ENCODE measurements at places on chromosomes 6 and 20.

DNA sequence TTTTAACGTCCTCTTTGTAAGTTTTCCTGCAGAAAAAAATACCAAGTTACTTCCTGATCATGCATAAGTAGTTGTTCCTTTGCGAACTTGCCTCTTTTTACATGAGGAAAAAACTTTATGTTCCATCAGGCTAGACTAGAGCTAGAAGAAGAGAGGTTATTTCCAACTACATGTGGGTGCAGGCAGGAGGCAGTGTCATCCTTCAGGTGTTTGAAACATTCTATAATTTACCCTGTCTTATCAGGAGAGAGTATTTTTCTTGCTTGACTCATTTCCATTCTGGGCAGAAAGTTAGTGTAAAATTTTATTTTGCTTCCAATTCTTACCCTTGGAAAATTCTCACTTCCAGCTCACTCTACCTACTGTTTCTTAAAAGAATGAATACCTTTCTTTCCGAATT is 28.5 kb upstream of the EPHA7 start:
- DNase-seq, result no peak

- DNase-seq, result no peak
Observed at GRCh38 chr6:166936079-166936787, 20.1 kb downstream of the RNASET2 start.

DNA sequence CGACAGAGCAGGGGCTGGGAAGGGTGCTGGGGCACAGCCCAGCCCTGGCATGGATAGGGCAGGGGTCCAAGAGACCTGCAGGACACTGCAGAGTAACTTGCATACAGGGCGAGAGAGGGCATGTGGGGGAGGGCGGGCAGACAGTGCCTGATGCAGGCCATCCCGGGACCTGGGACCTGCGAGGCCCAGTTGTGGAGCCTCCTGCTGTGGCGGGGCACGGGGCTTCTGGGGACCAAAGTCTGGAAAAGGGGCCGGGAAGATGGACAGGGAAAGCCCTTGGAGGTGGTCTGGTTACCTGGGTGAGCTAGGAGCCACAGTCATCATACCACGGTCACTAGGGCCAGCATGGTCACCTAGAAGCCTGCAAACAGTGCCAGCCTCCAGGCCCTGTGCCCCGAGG is 412 bp upstream of the TUBB1 start:
- no peak for DNase-seq

DNA sequence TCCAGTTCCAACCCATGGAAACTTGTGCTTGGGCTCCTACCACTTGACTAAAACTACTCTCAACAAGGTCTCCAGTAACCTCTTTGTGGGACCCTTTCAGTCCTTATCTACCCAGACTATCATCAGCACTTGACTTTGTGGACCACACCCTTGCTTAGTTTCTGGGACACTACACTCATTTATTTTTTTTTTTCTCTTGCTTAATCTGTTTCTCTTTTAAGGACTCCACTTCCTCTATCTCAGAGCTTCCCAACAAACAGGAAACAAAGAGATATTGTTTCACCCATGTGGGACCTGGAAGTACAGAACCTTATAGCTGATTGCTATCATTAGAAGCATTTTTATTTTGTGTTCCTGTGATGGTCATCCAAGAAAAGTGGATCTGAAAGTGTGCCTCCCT is 28.8 kb upstream of the ME1 start:
- no peak for DNase-seq

DNA sequence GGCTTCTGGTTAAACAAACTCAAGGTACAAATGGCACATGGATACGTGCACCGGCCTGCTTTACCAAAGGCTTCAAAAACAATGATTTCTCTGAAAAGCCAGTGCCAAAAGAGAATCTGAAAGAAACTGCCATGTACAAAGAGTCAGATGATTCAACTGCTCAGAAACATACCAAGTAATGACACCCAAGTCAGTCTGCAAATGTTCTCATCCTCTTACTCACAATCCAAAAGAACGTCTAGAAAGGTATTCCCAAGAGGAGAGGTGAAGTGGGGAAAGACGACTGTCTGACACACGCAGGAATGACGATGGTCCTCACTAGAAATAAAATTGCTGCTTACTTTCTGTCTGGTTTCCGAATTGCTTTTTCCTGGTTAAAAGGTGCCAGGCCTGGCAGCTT is 52.9 kb downstream of the NFATC2 start:
- DNase-seq, result no peak

DNA sequence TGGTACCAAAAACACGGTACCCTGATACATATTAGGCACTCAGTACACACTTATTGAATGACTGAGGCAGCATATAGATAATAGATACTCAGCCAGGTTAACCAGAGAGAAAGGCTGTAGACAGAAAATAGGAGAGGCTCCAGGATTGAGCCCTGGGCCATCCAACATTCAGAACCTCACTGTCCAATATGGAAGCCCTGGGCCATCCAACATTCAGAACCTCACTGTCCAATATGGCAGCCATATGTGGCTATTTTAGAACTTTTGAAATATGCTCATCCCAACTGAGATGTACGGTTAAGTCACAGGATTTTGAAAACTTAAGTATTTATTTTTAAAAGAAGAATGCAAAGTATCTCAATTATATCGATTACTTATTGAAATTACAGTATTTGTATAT is 142.5 kb upstream of the ID4 start:
- DNase-seq, result no peak

- no peak for DNase-seq
Observed at GRCh38 chr6:147566244-147566898, 57.9 kb downstream of the SAMD5 start.

GRCh38 chr6:106731144-106731842 is 101.9 kb downstream of the QRSL1 start:
- no peak for DNase-seq

- DNase-seq, result no peak
Observed at GRCh38 chr6:3128356-3129108, 10.0 kb downstream of the BPHL start.

GRCh38 chr20:17594443-17594842 is 24.6 kb downstream of the DSTN start:
- DNase-seq, result peak; percentile 34

DNA sequence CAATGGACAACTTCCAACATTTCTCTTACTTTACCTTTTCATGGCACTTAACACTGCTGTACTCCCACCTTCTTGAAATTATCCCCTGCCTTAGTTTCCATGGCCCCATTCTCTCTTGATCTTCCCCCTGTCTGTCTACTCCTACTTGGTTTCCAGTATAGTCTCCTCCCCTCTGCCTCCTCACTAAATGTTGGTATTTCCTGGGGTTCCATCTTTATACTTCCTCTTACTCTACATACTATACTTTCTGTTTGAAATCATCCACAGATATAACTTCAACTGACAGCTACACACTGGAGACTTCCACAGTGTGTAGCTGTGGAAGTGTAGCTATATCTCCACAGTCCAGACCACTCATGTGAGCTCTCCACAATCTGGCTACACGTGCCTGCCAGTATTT is 13.5 kb downstream of the ZHX3 start:
- no peak for DNase-seq

- DNase-seq, result no peak
Observed at GRCh38 chr20:8033151-8033841, 13.7 kb upstream of the TMX4 start.

GRCh38 chr6:108200631-108201030 is 34.8 kb downstream of the NR2E1 start:
- no peak for DNase-seq

DNA sequence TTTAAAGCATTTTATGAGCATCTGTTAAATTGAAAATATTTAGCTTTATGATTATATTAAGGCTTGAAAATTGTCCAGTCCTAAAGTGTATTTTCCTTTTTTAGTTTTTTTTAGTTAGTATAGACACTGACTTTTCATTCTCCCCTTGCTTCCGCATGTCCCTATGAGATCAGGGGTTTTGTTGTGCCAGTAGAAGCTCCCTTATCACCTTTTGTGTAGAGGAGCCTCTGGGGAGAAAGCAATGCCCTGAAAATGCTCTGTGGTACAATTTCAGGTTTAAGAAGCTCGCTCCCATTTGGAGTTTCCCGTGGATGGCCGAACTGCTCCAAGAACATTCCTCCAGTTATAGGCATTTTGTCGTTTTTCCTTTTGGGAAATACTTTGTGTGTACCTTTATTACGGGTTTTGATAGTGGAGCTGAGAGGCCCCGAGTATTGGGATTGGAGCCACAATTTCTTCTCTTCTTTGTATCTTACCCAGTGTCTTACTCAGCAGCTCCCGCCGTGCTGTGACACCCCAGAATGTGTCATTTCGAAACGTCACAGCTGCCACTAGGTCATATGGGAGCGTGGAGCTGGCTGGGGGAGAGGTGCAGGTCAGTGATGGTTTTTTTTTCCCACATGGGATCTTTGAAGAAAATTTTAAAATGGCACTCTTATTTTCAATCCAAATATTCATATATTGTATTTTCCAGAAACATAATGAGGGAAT is 49.9 kb downstream of the RPRD1B start:
- DNase-seq, result no peak

DNA sequence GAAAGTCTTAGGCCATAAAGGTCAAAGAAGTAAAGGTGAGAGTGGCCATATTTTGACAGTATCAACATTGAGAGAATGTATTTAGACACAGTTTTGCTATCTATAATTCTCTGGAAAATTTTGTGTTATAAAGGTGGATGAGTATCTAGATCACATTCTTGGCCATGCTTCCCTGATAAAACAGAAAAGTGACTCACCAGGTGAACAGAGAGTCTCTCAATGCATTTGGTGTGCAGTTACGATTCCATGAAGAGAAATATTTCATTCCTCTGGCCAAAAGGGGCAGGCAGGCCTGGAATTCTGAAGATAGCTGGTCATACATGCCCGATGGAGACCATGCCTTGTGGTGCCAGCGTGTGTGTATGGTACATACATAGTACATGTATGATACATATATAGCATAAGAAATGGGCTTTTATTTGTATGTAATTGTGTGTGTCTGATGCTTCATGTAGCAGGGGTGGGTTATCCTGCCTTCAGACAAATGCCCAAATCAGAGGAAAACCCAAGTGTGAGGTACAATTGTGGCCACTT is 164.0 kb downstream of the SOBP start:
- DNase-seq, result no peak

GRCh38 chr6:89745096-89745495 is 74.5 kb downstream of the MDN1 start:
- DNase-seq, result no peak

GRCh38 chr20:41394081-41394480 is 27.5 kb upstream of the EMILIN3 start:
- DNase-seq, result no peak

Data from AG08395 (cell line).